Cerebellum (tissue), 4 donors: ENCODE measurements at places on chromosomes 4 and X. TPM values are rescaled to one million over a fixed set of nuclear protein-coding genes. Genes with fewer than 3 reads are reported as not detected.

Gene CSAG2
- total RNA-seq, result not detected

Gene FHDC1
- 4.0 TPM for total RNA-seq

Gene MAML3
- total RNA-seq, result 18.6 TPM

Gene MUC7
- not detected for total RNA-seq

Gene PRSS12
- 6.4 TPM for total RNA-seq

Gene TCEAL6
- 3.0 TPM for total RNA-seq

Gene FGF13
- total RNA-seq, result 47.2 TPM

Gene GYG2
- total RNA-seq, result 11.1 TPM

Gene ADH1B
- total RNA-seq, result 0.54 TPM

Gene MGARP
- 0.73 TPM for total RNA-seq

Gene MAOB
- total RNA-seq, result 1.7 TPM

Gene TLL1
- 40.4 TPM for total RNA-seq

Gene S100G
- not detected for total RNA-seq

Gene STK26
- total RNA-seq, result 2.5 TPM

Gene SRPK3
- total RNA-seq, result 0.18 TPM

Gene CENPU
- total RNA-seq, result 16.2 TPM

Gene BMP3
- 1.9 TPM for total RNA-seq

Gene KDR
- total RNA-seq, result 17.7 TPM

Gene TMEM187
- 1.3 TPM for total RNA-seq

Gene NSUN7
- 5.1 TPM for total RNA-seq

Gene ARHGEF6
- 17.1 TPM for total RNA-seq

Gene GLRA2
- 44.4 TPM for total RNA-seq

Gene SLIT2
- total RNA-seq, result 46.4 TPM

Gene HMX1
- 0.18 TPM for total RNA-seq

Gene IL21
- not detected for total RNA-seq

Gene BEX5
- total RNA-seq, result 17.6 TPM

Gene IBSP
- 0.27 TPM for total RNA-seq

Gene LRAT
- 1.6 TPM for total RNA-seq

Gene EXOC1L
- total RNA-seq, result not detected

Gene SGMS2
- total RNA-seq, result 5.2 TPM

Gene PALLD
- 37.3 TPM for total RNA-seq

Gene TMSB15C
- total RNA-seq, result 38.4 TPM

Gene ASB12
- 0.54 TPM for total RNA-seq

Gene EIF2S3
- total RNA-seq, result 122 TPM

Gene BCORL1
- total RNA-seq, result 3.7 TPM

Gene ARHGAP6
- total RNA-seq, result 5.1 TPM

Gene RBPJ
- 89.9 TPM for total RNA-seq

Gene MAP3K15
- 0.82 TPM for total RNA-seq

Gene SYP
- total RNA-seq, result 85.9 TPM

Gene REPS2
- 16.2 TPM for total RNA-seq

Gene TMSB15A
- 96.7 TPM for total RNA-seq

Gene FGF5
- total RNA-seq, result 26.1 TPM

Gene SLC10A4
- total RNA-seq, result 1.1 TPM

Gene CAPN6
- total RNA-seq, result 0.54 TPM

Gene PDCL2
- total RNA-seq, result not detected

Gene GPRASP2
- 47.5 TPM for total RNA-seq

Gene KLB
- 0.27 TPM for total RNA-seq

Gene DYNLT3
- total RNA-seq, result 22.5 TPM

Gene NMU
- total RNA-seq, result 4.3 TPM

Gene CYLC1
- not detected for total RNA-seq

Gene MAGEB10
- total RNA-seq, result not detected

Gene DGAT2L6
- not detected for total RNA-seq

Gene WWC2
- total RNA-seq, result 50.1 TPM

Gene SPANXA2
- total RNA-seq, result not detected

Gene EDA
- 4.8 TPM for total RNA-seq

Gene MAGEA12
- not detected for total RNA-seq

Gene GRIA3
- total RNA-seq, result 33.8 TPM
